ENCODE measurements at places on chromosomes 13 and 19.

DNA sequence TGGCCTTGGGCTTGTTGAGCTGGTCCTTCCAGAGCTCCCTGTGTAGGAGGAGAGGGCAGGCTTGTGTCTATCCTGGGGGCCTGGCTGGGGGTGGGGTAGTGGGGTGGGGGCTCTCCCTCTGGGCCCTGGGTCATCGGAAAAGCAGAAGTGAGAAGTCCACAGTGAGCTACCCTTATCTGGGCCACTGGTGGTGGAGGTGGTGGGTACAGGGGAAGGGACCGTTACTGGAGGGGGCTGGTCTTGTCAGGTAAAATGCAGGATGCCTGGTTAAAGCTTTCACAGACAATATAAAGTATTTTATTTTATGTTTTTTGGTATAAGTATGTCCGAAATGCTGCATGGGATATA, 342 bp upstream of the SIGLEC10 start:
- no peak for DNase-seq

DNA sequence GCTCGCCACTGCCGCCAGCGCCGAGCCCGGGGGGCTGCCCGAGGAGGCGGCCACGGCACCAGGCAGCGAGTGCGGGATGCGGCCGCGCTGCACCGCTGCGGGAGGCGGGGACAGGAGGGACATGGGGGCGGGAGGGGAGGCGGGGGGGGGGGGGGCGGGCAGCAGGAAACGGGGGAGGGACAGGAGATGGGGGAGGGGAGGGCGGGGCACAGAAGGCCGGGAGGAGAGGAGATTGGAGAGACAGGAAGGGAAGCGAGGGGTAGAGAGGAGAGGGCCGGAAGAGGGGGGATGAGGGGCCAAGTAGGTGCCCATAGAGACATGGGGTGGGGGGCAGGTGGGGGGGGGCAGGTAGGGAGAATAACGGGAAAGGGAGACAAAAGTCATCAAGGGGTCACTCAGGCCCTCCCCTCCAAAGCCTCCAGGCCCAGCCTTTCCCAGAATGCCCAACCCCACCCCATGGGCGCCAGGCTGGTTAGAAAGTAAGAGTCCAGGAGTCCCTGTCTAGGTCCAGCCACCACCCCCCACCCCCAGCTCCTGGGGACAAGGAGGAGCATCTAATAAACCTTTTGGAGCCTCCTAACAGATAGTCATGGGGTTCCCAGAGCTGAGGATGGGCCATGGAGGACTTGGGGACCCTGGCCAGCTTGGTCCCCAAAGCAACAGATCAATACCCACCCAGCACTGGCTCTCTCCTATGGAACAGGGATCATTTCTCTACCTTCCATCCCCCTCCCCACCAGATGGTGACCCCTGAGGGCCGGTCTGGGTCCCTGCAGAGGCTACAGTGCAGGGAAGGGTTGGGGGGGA, 9.5 kb downstream of the NR2F6 start:
- DNase-seq = no peak

- DNase-seq = no peak
These were observed 756.7 kb downstream of the UQCRFS1 start for GRCh38 chr19:28456252-28456651.

- no peak for DNase-seq
These were observed 20.1 kb downstream of the NOTCH3 start for GRCh38 chr19:15180451-15181390.

- DNase-seq = no peak
These were observed 5.4 kb upstream of the ZNF765 start for GRCh38 chr19:53389571-53389970.

DNA sequence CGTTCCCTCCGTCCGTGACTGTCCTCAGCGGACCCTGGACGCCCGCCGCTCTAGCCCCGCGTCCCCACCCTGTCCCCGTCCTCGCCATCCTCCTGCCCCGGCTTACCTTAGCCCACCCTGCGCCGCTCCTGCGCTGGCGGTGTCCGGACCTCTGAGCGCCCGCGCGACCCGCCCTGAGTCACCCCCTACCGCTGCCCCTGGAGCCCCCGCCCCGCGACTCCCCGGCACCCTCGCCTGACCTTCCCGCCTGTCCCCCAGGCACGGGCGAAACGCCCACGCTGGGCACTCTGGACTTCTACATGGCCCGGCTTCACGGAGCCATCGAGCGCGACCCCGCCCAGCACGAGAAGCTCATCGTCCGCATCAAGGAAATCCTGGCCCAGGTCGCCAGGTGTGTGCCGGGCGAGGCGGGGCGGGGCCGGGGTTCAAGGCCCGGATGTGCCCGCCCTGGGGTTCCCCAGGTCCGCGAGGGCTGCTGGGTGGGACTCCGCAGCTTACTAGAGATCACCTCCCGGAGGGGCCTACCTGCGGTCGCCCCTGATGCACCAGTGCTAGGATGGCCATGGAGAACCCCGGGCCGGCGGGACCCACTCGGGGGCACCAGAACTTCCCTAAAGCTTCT, 5.1 kb downstream of the HMG20B start:
- DNase-seq = no peak

- no peak for DNase-seq
These were observed 11.1 kb upstream of the ZNF235 start for GRCh38 chr19:44315883-44316282.

GRCh38 chr13:75400775-75401174, 81.2 kb downstream of the TBC1D4 start:
- DNase-seq = no peak

GRCh38 chr19:45179072-45179891, 698 bp downstream of the BLOC1S3 start:
- no peak for DNase-seq

GRCh38 chr19:4136680-4137088, 12.8 kb upstream of the MAP2K2 start:
- no peak for DNase-seq

- DNase-seq = no peak
These were observed 52.5 kb downstream of the GPC5 start for GRCh38 chr13:91450913-91451312.

DNA sequence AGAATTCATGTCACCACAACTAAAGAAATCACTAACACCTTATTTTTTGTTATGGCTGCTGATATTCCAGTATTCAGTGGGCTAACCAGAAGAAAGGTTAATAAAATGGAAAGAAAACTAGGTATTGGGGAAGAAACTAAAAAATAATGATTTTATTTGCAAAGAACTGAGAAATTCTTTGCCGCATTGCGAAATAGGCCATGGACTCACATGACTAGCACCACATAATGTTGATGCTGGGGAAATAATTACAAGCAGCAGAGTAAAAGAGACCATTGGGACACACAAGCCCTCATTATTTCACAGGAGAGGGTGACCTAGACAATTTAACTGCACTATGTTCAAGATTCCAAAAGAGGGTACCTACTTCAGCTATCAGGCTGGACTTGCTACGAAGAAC, 1411.5 kb downstream of the SLITRK5 start:
- DNase-seq = no peak

DNA sequence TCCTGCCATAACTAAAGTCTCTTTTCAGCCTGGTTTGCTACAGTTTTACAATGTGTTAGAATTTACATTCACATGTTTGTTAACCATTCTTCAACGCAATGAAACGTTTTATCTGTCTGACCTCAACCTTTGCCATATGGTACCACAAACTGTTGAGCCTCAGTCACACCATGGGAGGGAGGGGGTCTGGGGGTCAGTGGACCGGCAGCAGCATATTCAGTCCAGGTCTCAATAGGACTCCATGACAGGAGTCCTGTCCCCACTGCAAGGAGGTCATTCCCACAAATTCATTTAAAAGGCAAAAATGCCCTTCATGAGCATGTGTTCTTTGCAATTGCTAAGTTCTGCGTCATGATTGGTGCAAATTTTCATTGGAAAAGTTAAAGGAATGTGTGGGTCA, 66.6 kb upstream of the OLFM4 start:
- no peak for DNase-seq

DNA sequence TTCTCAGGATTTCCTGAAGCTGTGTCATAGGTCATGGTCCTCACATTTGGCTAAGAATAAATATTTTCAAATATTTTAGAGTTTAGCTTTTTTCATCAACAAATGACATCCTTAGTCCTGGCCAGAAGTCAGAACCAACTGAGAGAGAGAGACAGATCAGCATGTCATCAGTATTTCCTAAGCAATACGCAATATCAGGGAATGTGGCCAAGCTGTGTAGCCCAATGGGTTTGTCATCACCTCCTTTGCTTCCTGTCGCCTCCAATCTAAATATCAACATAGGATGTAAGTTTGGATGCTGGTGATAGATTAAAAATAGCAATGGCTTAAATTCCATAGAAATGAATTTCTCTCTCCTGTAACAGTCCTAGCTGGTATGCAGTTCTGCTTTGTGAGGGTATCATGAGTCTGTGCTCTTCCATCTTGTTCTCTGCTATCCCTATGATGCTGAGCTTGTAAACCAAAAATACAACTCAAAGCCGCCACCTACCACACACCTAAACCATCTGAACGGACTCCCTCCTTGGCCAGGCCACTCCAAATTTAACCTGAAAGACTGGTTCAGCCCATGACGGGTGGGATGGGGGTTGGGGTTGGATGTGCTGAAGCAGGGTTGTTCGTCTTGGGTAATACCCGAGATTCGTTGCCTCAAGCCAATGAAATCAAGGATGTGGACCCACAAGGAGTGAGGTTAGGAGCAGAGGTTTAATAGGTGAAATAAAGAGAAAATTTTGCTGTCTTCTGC, 10.0 kb upstream of the IGSF23 start:
- no peak for DNase-seq

GRCh38 chr13:107854880-107855279, 360.5 kb downstream of the LIG4 start:
- DNase-seq = no peak

GRCh38 chr13:101146101-101146898, 270.0 kb downstream of the NALCN start:
- DNase-seq = no peak

DNA sequence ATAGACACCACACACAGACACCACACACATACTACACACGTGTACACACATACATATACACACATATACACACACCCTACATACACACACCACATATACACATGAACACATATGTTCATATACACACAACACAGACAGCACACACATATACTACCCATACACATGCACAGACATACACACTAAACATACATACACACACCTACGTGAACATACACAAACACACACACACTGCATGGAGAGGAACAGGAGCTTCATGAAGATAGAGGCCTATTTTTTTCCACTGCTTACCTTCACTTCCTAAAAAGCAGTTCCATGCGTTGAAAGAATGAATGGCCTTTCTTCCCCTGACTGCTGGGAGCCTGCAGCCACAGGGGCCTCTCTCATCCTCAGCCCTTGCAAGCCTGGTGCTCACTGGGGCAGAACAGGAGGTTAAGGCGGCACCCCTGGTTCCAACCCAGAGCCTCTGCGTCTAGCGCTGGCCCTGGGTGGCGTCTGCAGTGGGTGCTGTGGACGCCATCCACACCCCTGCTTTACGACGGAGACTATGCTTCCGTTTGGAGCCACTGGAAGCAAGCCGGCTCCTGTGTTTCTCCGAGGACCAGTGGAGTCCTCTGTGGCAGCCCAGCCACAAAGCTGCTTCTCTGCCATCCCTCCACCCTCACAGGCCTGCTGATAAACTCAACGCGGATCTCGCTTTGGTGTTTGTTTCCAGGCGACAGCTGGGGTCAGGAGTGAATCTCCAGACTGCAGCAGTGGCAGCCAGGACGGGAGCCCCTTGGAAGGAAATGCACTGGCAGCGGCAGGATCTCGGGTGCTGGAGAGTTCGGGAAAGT, 1.9 kb upstream of the RASA3 start:
- no peak for DNase-seq

DNA sequence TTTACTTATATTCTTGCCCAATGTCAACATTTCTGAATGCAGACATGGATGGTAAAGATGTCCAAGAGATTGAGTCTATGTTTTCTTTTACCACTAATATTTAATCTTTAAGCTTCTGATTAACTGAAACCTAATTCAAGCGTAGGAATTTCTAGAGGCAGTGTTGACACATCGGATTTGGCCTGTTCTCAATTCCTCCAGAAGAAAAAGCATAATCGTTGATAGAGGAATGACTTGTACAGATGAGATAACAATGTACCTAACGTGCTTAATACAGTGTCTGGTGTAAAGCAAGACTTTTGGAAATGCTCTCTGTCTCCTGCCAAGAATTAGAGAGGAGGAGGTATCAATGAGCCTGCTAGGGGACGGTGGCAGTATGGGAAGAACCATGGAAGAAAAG, 35.2 kb downstream of the SLC15A1 start:
- no peak for DNase-seq

DNA sequence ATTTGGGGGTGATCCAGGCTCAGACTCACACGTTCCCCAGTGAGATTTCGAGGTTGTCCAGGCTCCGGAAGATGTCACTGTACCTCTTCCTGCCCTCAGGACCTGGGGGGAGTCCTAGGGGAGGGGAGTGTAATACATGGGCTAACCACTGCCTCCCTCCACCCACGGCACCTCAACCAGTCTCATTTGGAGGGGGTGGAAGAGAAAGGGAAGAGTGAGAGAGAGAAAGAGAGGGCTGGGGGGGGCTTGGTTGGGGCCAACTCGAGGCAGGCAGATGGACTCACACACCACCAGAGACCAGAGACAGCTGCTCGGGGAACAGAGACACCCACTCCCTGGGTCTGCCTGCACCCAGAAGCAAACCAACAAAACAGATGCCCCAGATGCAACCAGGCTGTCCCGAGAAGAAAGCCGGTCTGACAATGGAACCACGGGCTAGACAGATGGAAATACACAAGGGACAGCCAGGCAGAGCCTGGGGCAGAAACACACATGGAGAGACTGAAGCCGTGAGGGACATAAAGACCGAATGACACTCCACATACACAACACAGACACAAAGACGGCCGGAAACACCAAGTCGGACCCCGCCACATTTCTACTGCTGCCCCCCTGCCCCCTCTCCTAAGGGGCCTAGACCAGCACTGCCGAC, 825 bp downstream of the GMIP start:
- no peak for DNase-seq

DNA sequence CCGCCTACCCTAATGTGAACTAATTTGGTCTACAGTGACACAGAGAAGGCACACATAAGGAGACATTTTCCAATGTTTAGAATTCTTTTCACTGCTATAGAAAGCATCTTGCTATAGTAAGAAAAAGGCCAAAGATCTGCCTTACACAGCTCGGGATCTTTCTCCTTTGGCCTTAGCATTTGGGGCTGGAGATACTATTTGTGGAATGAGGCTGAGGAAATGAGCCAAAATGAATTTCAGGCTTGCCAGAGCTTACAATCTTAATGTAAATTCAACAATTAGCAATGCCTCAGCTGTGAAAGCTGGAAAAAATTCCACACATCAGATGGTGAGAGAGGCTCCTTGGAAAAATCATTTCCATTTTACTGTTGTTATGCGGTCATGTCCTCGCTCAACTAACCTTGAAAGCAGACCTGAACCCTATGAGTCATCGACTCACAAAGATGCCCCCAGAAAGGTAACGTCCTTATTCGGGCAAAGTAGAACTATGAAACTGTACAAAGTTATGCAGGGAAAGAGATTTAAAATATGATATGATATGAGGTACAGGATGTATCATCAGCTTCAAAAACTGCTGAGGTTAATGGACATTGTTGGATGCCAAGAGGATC, 324.5 kb upstream of the NBEA start:
- no peak for DNase-seq

GRCh38 chr19:14381689-14382474, 638 bp downstream of the ADGRE5 start:
- no peak for DNase-seq

Data from stimulated activated CD8-positive, alpha-beta memory T cell treated with anti-CD3 and anti-CD28 coated beads, Interleukin-7, amount 100 ng/mL, for 1 hour (primary cell).